Spinal cord (tissue), 10 donors: ENCODE measurements at places on chromosomes 4 and X. TPM values are rescaled to one million over a fixed set of nuclear protein-coding genes. Genes with fewer than 3 reads are reported as not detected.

GRCh38 chr4:6422866-6423265 lies 49.5 kb downstream of the PPP2R2C start:
- DNase-seq, result no peak

DNA sequence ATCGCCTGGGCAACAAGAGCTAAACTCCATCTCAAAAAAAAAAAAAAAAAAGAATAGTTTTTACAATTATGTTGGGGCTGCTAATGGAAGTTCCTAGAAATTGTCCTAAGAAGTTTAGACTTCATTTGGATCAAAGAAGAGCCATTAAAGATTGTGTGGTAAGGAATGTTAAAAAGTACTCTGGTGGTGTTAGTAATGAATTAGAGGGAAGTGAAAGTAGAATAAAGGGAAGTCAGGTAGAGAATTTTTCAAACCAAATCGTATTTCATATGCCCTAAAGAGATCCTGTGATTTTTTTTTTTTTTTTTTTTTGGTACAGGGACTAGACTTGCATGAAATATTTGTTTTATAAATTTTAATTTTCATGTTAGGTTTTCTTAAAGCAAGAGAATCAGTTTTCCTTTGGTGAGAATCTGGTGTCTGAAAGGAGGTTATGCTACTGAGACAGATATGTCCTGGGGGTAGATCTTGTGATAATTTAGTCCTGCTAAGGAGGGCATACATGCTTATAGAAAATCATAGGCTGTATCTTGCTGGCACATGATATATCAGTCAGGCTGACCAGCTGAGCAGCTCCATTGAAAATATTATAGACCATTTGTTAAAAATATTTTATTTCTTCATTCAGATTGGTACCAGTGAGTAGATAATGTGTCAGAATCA lies 10.7 kb downstream of the SEC24B start:
- DNase-seq, result no peak

GRCh38 chr4:83150653-83151330 lies 36.3 kb upstream of the PLAC8 start:
- no peak for DNase-seq

The LDOC1 gene
- 147 TPM for polyA plus RNA-seq

- no peak for DNase-seq
These were observed 166.5 kb upstream of the SLIT2 start for GRCh38 chr4:20085156-20085555.

DNA sequence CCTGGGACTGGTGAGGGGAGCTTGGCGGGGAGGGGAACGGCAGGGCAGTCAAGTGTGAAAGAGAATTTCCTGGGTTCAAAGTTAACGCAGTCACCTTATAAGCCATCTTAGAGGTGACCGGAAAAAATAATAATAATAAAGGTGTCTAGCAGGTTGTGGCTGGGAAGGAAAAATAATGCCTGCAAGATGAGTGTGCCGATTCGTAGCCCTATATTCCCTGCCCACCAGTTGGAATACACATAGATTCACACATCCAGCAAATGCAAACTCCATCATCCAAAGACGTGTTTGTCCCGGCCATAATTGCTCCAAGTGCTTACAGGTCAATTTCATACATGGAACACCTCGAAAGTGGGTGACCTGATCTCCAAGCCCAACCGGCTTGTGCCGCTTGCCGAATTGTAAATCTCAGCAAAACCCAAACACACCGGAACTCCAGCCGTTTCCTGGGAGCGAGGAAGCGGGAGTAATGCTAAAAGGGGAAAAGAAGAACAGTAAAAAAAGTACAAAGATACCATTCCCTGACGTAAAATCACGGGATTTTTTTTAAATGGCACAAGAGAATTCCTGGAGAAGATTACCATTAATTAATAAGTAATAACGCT lies 1.3 kb upstream of the FAT1 start:
- DNase-seq, result no peak

- no peak for DNase-seq
These were observed 196.5 kb upstream of the SLC7A11 start for GRCh38 chr4:138438608-138439007.

The CORIN gene
- 1.8 TPM for polyA plus RNA-seq

The DCAF8L2 gene
- polyA plus RNA-seq, result not detected

The CNKSR2 gene
- polyA plus RNA-seq, result 14.1 TPM

- no peak for DNase-seq
These were observed 225.3 kb downstream of the STK32B start for GRCh38 chr4:5276475-5277075.

DNA sequence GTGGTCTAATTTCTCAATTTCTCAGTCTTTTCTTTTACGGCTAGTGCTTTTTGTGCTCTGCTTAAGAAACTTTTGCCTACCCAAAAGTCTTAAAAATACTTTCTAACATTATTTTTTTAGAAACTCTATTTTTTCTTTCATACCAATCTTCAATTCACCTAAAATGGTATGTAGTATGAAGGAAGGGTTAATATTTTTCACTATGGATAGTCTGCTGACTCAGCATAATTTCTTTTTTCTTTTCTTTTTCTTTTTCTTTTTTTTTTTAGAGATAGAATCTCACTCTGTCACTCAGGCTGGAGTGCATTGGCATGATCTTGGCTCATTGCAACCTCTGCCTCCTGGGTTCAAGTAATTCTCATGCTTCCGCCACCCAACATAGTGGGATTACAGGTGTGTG lies 34.2 kb upstream of the GYPE start:
- no peak for DNase-seq

DNA sequence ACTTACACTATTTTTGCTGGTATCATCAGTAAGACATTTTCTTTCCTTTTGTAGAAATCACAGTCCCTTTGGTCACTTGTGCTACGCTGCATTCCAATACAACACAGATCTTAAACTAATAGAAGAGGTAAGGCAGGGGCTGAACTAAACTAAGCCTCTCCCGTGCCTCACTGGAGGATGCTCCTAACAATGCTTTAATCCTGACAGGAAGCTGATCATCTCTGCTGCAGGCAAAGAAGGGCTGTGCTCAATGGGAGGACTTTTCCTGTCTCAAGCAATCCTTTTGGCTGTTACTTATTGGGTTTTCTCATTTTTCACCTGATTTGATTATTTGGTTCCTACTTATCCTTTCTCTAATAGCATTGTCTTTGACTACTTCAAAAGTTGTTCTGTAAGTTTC lies 583.1 kb downstream of the INPP4B start:
- no peak for DNase-seq

DNA sequence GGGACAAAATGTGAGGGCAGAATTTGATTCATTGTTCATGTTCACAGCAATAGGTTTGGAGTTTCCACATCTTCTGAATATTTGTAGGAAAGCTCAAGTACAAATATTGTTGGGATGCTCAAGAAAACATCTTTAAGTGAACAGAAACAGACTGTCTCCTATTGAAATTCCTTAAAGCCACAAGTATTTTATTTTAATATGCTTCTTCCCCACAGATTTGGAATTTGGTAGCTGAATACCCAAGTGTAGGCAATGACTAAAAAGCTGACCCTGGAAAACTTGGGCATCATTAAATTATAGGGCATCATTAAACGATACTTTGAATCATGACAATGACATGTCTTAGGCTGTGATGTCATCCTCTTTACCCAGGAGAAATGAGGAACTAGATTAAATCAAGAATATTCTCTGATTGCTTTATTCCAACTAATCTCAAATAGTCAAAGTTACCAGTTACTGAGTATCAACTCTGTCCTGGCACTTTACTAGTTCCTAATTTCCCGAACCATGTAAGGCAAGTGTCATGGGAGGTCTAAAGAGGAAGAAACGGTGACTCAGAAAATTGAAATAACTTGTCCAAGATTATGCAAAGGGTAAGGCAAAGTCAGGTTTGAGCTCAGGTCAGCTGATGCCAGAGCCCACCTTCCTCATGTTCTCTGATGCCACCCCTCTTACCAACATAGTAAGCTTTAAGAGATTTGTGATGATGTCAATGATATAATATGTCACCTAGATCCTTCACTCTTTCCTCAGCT lies 223.1 kb upstream of the LEF1 start:
- DNase-seq, result no peak

The ASB12 gene
- 0.60 TPM for polyA plus RNA-seq

- no peak for DNase-seq
These were observed 646 bp downstream of the ABCB7 start for GRCh38 chrX:75155447-75155826.

The GDI1 gene
- polyA plus RNA-seq, result 688 TPM
